Suppressor macrophage (primary cell): ENCODE measurements at places on chromosomes 1 and 21.

- DNase-seq: no peak
Observed at GRCh38 chr1:244800821-244801220, 34.6 kb upstream of the COX20 start.

DNA sequence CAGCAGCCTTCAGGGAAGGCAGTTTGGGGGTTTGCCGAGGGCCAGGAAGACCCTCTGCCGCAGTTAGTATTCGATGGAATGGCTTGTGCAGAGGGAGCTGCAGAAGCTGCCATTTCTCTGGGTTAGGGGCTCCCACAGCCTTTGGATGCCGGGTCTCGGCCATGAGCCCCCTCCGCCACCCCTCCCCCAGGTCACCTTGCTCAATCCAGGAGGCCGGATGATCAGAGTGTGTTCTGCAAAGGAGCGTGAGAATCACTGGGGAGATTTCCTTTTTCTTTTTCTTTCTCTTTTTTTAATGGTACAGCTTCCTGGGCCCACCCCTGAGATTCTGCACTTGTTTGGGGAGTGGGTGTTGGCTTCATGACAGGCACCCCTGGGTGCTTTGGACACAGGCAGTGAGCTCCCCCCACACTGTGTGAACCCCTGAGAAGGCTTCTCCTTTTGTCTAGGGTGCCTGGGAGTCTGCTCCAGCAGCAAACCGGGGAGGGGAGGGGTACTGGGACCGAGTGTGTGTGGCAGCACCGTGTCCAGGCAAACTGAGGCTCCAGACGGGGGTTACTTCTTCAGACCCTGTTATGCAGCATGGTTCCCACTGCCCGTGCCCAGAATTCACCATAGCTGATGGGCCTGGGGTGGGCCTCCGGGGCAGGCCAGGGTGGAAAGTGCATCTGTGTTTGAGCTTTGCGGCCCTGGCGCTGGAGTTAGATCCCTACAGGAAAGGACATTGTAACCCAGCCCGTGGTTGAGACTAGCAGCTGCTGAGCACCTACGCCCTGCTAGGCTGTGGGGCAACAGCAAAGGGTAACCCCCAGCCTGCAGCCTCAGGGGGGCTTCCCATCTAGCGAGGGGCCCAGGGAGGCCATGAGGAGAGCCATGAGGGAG lies 18.5 kb downstream of the TNFRSF1B start:
- DNase-seq: peak; percentile 63

GRCh38 chr1:85087659-85088407 lies 39.5 kb upstream of the MCOLN3 start:
- no peak for DNase-seq

DNA sequence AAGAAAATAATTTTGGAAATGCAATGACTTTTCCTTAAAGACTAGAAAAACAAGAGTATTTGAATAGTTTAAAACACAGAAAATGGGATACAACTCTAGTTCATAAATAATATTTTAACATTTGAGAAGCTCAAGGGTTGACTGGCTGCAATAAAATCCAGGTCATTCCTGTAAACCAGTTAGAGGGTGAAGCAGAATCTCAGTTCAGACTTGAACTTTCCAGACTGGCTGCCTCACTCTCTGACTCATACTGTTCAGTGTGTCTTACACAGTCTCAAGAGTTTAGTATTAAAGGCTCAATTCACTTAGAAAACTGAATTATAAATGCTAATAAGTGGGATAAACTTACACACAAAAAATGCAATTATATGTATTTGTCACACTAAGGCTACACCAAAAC lies 89.9 kb downstream of the RAVER2 start:
- no peak for DNase-seq

DNA sequence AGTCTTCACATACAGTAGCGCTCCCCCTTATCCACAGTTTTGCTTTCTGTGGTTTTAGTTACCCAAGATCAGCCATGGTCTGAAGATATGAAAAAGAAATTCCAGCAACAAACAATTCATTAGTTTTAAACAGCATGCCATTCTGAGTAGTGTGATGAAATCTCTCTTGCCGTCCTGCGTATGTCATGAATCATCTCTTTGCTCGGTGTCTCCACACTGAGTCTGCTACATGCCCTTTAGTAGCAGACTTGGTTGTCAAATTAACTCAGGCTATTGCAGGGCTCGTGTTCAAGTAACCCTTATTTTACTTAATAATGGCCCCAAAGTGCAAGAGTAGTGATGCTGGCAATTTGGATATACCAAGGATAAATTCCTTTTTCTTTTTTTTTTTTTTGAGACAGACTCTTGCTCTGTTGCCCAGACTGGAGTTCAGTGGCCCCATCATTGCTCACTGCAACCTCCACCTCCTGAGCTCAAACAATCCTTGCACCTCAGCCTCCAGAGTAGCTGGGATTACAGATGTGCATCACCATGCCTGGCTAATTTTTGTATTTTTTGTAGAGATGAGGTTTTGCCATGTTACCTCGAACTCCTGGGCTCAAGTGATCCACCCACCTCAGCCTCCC lies 22.6 kb downstream of the PHACTR4 start:
- peak; percentile 41 for DNase-seq

DNA sequence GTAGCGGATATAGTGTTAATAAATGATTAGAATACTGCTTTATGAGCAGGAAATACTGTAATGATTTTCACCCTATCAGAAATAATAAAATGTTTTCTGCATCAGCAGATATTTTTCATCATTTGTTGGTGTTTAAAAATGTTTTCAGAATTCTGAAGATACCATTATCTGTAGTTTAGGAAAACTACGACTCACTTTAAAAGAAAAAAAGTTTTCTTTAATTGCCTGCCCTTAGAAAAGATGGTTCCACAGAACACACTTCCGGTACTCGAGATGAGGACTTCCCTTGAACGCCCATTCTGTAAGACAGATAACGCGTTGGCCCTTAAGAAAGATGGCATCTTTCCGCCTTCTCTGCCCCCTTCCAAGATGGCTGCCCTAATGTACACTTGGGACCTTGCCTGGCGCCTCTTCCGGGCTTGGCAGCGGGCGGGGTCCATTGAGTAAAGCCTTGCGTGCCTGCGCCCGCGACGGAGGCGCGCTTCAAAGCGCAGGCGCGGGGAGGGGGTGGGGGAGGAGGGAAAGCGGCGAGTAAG lies at the start of gene SZRD1:
Gene SZRD1 (plus strand): TSS at position 521 of the 536 bp plus-strand sequence. CDS start 16 bp downstream, outside the sequence.
- peak; percentile 99 for DNase-seq

DNA sequence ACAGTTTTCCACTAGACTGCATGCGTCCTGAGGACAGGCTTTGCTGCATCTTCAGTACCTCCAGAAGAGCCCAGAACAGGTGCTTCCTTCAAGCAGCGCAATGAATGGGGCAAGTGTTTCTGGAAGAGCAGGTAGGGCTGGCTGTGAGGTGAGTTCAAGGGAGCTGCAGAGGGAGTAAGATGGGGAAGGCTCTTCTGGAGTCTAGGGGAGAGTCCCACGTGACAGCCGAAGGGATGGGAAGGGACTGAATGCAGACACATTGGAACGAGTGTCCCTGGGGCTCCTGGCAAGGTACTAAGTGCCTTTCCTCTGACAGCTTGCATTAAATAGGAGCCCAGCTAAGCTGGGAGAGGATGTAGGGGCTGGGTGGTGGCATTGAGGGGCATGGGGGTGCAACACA lies 84.2 kb downstream of the FAM78B start:
- DNase-seq: no peak

GRCh38 chr1:25030674-25031589 lies 100.9 kb upstream of the RUNX3 start:
- peak; percentile 59 for DNase-seq
